ENCODE measurements at places on chromosomes 1 and 21. TPM values are rescaled to one million over a fixed set of nuclear protein-coding genes. Genes with fewer than 3 reads are reported as not detected.

HPCAL4 gene
- total RNA-seq = not detected

CRYAA gene
- not detected for total RNA-seq

GRCh38 chr1:21344098-21344749, 54.0 kb upstream of the ECE1 start:
- H3K27me3 ChIP-seq = no peaks in the 10 kb centered on the region
- peak overlapping the region; percentile 93 for H3K4me3 ChIP-seq
- H3K27ac ChIP-seq = no peak overlapping the region
- peaks cover 31% of the 10 kb centered on the region for H3K4me1 ChIP-seq
- no peak for DNase-seq

DNA sequence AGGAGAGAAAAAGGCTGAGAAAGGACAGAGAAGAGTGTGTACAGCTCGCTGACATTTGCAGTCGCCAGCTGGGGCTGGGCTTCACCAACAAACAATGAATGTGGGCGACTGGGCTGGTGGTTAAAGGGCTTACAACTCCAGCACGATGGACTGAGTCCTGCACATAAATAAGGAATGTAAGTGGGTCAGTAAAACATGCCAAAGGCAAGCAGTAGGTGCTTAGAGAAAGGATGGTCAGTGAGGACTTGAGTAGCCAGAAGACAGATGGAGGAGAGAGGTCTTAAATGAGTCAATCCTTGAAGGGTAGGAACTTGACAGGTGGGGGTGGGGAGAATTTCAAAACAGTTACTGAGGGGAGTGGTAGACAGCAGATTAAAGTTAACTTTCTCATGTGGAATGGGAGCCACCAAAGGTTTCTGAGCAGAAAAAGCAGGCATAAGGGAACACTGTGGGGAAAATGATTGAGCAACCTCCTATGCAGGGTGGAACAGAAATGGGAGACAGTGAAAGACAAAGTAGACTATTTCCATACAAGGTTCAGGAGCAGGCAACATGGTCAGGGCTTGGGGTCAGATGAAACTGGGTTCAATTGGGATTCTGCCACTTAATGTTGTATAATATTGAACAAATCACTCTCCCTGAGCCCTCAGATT, 37.4 kb downstream of the GADD45A start:
- no peak overlapping the region for H3K4me3 ChIP-seq
- no peaks in the 10 kb centered on the region for H3K36me3 ChIP-seq
- no peaks in the 10 kb centered on the region for H3K27me3 ChIP-seq
- H3K27ac ChIP-seq = no peak overlapping the region

GRCh38 chr1:168180148-168180524, 1.4 kb downstream of the TIPRL start:
- H3K4me1 ChIP-seq = peaks cover 3% of the 10 kb centered on the region
- H3K27me3 ChIP-seq = no peaks in the 10 kb centered on the region
- H3K4me3 ChIP-seq = peak overlapping the region; percentile 98
- peaks cover 6% of the 10 kb centered on the region for H3K36me3 ChIP-seq
- H3K27ac ChIP-seq = no peak overlapping the region

- H3K4me3 ChIP-seq = no peak overlapping the region
- H3K27me3 ChIP-seq = peaks cover 24% of the 10 kb centered on the region
- no peak overlapping the region for H3K27ac ChIP-seq
- DNase-seq = no peak
- no peaks in the 10 kb centered on the region for H3K36me3 ChIP-seq
Measured at GRCh38 chr1:34236089-34236488, 59.4 kb downstream of the C1orf94 start.

DNA sequence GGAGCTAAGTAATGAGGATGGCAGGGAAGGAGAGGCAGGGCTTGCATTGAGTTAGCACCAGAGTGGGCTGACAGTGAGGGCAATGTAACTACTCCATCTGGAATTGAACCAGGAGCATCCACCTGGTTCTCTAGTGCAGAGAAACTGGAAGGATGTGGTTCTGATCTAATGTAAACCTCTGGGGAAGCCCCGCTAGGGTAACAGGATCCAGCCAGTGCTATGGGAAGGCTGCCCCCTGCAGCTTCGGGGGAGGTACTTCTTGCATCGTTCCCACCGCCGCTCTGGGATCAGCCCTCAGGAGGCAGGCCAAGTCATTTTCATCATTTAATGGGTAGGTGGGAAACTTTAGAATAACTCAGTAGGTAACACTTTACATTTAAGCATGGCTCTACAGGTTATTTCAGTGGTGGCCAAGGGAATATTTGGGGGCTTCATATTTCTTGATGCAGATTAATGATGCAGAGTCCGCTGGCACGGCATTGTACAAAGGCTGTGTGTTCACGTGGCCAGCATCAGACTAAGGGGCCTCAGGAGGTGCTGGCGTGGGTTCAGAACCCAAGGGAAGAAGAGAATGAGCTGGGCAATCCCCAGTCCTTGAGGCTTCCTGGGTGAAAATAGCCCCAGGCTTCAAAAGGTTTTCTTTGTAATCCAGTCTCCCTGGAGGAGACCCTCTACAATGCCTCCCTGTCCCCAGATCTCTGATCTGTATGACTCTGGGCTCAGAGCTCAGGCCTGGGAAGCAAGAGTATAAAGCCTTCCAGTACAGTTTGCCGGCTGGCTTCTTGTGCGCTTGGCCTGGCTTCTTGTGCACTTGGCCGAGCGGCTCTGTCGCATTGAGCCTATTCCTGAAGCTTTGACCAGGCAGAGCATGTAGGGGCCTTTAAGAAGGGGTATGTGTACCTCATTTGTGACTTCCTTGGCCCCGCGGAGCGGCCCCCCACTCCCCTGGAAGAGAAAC, 26.4 kb upstream of the KAZN start:
- peak; percentile 88 for DNase-seq
- H3K27me3 ChIP-seq = no peaks in the 10 kb centered on the region
- no peak overlapping the region for H3K27ac ChIP-seq
- H3K36me3 ChIP-seq = no peaks in the 10 kb centered on the region
- no peak overlapping the region for H3K4me3 ChIP-seq

DNA sequence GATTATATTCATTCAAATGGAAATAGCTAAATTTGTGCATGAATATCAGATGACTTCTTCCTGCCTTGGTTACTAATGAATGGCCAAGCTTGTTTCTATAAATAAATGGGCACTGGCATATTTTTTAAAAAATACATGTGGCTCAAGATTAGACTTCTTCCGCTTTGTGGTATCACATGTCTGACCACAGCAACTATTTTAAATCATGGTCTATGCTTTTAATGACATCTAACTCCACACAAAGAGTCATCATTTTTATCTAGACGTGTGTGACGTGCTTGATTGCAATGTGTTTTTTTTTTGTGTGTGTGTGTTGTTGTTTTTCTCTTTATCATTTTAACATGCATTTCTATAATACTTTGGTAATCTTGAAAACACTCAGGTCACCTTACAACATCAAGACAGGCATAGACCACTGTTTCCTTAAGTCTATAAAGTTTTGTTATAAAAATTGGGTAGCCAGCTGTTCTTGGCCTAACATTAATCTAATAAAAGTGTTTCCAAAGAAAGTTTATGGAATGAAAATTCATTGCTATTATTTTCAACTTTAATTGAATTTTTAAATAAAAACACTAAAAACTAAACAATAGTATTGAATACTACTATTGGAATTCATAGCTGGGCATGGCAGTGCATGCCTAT, 29.5 kb downstream of the RGS1 start:
- H3K27me3 ChIP-seq = no peaks in the 10 kb centered on the region
- no peak overlapping the region for H3K27ac ChIP-seq
- no peak overlapping the region for H3K4me3 ChIP-seq

DNA sequence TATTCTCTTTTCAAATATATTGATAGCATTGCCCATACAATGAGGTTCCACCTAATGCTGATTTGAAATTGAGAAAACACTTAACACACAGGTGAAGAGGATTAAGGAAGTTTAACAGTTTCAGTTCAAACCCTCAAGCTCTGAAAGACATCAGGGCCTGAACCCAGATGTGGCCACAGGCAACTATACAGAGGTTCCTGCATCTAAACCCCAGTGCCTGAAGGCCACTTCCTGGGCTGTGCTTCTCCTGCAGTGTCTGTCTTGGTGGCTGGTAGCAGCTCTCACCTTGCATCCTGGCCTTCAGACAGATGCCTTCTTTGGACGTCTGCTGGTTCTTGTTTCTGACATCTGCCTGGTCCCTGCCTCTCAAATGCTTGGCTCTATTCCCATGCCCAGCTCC, 25.1 kb upstream of the NGF start:
- H3K36me3 ChIP-seq = no peaks in the 10 kb centered on the region
- no peaks in the 10 kb centered on the region for H3K4me1 ChIP-seq
- DNase-seq = no peak
- H3K4me3 ChIP-seq = no peak overlapping the region

DNA sequence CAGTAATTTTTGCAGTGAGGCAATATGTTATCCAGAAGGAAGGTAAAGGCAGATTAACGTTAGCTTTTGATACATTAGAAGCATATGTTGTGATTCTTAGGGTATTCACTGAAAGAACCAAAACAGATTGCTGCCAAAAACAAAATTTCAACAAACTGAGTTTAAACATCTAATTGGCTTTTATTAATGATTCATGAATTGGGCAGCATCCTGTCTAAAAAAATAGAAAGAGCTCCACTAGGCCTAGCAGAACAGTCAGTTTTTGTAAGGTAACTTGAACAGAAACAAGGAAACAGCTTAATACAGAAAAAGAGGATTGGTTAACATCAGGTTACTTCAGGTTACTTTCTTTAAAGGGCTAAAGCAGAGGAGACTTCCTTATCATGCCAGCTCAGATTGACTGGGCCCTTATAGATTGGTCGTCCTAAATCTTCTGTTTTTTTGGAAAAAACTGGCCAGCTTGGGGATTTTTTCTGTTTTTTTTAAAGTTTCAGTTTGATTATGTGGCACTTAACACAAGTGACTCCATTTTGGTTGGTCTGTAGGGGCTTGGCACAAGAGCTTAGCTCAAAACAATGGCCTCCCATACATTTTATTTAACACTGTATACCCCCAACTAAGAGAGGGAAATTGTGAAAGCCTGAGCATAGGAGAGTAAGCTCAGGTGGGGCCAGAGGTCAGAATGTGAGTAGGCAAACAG, 36.8 kb upstream of the GALNT2 start:
- DNase-seq = no peak
- H3K4me3 ChIP-seq = no peak overlapping the region
- H3K4me1 ChIP-seq = no peaks in the 10 kb centered on the region
- no peak overlapping the region for H3K27ac ChIP-seq
- H3K27me3 ChIP-seq = no peaks in the 10 kb centered on the region

GRCh38 chr1:235809688-235810397, 56.9 kb downstream of the LYST start:
- DNase-seq = no peak
- H3K27ac ChIP-seq = no peak overlapping the region
- no peaks in the 10 kb centered on the region for H3K27me3 ChIP-seq
- no peak overlapping the region for H3K4me3 ChIP-seq
- H3K36me3 ChIP-seq = no peaks in the 10 kb centered on the region

DNA sequence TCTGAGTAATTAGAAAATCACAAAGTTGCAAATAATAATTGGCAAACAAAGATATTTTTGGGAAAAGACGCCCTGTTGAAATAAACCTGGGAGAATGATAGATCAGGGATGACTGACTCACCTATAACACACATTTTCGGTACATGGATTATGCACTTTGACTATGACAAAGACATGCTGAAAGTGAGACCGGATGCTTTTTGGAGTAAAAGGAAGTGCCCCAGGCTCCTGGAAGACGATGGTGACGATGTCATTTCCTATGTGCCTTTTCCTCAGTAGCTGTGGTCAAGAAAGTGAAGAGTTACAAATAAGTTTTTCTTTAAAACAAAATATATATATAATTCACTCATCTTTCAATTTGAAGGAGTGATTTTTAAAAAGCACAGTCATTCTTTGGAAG, 158.7 kb downstream of the SIPA1L2 start:
- H3K27ac ChIP-seq = no peak overlapping the region
- no peaks in the 10 kb centered on the region for H3K27me3 ChIP-seq
- no peaks in the 10 kb centered on the region for H3K4me1 ChIP-seq
- peaks cover 87% of the 10 kb centered on the region for H3K36me3 ChIP-seq

- no peaks in the 10 kb centered on the region for H3K36me3 ChIP-seq
- no peak overlapping the region for H3K4me3 ChIP-seq
- H3K27me3 ChIP-seq = no peaks in the 10 kb centered on the region
- H3K27ac ChIP-seq = no peak overlapping the region
- DNase-seq = no peak
Measured at GRCh38 chr1:151916726-151917370, 7.5 kb upstream of the THEM4 start.

DNA sequence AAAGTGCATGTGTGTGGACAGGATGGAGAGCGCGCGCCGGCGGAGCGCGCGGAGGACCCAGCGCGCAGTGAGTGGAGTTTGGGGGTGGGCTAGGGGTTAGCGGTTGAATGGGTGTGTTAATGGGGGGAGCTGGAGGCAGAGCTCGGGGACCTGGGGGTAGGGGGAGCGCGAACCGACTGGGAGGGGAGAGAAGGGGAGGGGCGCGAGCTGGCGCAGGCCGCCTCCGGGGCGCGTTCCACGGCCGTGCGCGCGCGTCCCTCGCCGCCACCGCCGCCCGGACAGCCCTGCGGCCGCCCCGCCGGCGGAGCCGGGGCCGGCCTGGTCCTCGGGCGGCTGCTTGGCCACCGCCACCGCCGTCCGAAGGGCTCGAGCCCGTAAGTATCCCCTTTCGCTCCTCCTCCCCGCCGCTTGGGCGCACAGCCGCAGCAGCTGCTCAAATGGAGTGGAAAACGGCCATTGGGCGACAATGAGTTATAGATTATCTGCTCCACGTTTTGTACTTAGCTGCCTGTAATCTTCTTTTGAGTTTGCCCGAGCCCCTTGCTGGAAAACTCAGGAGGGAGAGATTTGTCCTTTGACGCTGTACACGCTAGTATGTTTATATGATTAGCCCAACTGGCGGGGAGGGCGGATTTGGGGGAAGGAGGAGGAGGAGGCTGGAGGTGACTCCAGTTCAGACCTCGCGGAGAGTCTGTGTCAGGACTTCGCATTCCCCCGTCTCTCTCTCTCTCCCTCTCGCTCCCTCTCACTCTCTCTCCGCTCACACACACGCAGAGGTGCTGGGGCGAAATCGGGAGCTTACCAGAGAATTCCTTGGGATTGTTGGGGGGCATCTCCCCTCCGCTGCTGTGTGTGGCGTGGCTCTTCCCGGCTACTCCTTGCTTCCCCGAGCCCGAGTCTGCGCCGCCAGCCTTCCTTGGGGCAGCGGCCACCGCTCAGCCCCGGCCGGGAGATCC, at the start of gene ADGRL2:
Gene ADGRL2, plus strand, starts transcription at position 240 of the 956 bp plus-strand sequence. CDS start 36,051 bp downstream, outside the sequence.
- peak; percentile 93 for DNase-seq
- H3K27me3 ChIP-seq = no peaks in the 10 kb centered on the region
- peak within 1 kb of the TSS; percentile 96 for H3K27ac ChIP-seq
- H3K36me3 ChIP-seq = no peaks in the 10 kb centered on the region
- no peaks in the 10 kb centered on the region for H3K4me1 ChIP-seq
- peak within 1 kb of the TSS; percentile 89 for H3K4me3 ChIP-seq

- no peaks in the 10 kb centered on the region for H3K4me1 ChIP-seq
- no peaks in the 10 kb centered on the region for H3K36me3 ChIP-seq
- H3K4me3 ChIP-seq = no peak overlapping the region
- no peaks in the 10 kb centered on the region for H3K27me3 ChIP-seq
- H3K27ac ChIP-seq = no peak overlapping the region
Measured at GRCh38 chr1:29638281-29638680, 402.0 kb downstream of the PTPRU start.

All from endodermal cell (in vitro differentiated cells).